ENCODE measurements at places on chromosomes 1 and 21.
A peak's percentile ranks its signal among the peaks of the same experiment; 100 is the strongest.

DNA sequence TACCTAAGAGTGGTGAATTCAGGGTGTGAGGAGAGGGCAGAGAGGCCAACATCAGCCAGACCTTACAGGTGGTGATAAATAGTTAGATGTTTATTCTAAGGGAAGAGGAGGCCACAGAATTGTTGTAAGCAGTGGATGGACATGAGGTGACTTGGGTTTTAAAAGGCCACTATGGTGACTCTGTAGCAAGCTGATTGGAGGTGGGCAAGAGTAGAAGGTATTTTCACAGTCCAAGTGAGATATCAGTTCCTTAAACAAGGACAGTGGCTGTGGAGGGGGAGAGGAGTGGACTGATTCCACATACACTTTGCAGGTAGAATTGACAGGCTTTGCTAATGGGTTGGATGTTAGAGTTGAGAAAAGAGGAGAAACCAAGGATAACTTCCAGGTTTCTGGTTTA, 60.8 kb upstream of the CLDN14 start:
- DNase-seq, result no peak

DNA sequence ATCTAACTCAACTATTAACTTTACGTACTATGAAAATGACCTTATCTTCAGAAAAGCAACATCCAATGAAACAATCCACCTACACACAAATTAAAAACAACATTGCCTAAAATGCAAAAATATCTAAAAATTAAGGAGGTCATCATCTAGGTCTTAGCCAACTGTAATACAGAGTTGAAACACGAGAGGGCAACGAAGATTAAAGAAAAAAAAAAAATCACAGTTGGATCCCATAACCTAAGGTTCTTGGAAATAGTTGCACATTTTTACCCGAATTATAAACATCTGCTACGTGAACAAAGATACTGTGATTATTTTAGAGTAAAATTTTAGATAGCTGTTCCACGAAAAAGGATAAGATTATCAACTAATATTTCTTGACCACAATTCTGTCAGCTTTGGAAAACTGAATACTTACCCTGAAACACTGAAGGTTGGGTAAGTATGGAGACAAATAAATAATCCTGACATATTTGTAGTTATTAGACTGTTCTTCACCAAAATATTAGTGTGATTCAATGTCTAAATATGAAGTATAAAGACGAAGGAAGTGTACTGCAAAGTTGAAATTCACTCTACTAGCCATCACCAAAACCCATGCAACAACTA, 88.0 kb upstream of the AK4 start:
- no peak for DNase-seq

DNA sequence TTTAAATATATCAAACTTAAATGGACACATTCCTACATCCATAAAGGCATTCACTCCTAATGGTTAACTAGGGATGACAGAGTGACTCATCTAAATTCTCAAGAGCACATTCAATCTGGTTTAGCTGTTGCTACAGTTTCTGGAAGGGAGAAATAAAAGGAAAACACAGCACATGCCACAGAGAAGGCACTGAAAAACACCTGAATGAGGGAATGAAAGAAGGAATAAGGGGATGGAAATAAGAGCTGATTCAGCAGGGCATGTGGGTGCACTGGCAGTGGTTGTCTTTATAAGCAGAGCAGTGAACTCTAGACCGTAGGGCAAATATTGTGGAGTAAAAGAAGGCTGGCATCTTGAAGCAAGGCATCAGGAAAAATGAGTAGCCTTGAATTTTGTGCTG, 79.3 kb downstream of the LHX4 start:
- DNase-seq, result no peak

DNA sequence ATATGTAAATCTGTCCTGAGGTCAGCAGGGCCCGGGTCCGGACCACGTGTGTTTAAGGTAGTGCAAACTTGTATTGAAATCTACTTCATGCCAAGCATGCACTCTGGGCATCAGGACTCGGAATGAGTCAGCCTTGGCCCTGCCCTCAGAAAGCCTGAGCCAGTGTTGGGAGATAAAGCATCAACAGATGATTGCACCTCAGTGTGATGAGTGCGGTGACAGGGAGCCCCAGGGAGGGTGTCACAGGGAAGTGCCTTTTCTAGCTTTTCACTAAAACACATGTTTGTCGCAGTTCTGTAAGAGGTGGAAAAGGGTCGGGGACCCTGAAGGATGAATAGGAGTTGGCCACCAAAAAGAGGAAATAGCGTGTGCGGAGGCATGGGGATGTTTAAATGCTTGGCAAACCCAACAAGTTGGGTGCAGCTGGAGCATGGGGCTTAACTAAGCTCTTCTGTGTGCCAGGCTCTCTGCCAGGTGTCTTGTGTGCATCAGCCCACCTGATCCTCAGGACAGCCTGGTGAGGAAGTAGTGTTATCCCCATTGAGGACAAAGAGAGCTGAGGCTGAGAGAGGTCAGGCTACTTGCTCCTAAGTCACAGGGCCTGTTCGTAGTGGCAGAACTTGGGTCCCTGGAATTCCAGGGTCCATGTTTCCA, 48.2 kb upstream of the EPB41 start:
- no peak for DNase-seq

- no peak for DNase-seq
Measured at GRCh38 chr1:15120251-15120945, 33.1 kb upstream of the TMEM51 start.

GRCh38 chr1:25797939-25798338, 2.1 kb upstream of the SELENON start:
- DNase-seq, result no peak

GRCh38 chr1:43582162-43582566, 51.5 kb downstream of the PTPRF start:
- peak; percentile 28 for DNase-seq
